ENCODE measurements at places on chromosomes 5 and 9.

DNA sequence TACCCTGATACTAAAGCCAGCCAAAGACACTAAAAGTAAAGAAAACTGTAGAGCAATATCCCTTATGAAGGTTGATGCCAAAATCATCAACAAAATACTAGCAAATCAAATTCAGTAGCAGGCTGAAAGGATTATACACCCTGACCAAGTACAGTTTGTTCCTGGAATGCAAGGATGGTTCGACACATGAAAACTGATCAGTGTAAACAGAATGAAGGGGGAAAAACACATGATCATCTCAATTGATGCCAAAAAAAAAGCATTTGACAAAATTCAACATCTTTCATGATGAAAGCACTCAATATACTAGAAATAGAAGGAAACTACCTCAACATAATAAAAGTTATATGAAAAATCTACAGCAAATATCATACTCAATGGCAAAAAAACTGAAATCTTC lies 43.5 kb upstream of the LRRC14B start:
- no peak for DNase-seq

DNA sequence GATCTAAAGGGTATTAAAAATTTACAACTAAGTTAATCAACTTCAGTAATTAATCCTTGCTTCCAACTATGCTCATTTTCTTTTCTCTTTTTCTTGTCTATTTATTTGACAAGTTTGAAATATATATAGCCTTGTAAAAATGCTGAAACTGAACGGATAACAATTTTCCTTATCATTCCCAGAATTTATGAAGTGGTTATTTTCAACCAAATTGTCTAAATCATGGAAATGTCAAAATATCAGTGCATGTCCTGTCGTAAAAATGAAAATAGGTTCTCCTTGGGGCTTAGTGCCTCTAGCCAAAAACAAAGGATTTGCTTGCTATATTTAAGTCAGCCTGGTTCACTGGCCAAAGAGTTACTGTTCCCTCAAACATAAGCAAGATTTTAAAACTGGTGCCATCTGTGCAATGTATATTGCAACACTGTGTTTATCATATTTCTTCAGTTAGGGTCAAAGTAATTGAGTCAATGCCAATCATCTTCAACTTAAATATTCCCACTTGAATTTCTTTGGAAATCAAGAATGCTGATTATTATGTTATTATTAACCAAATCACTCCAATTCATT lies 798.3 kb downstream of the MAT2B start:
- DNase-seq: no peak

GRCh38 chr9:117494401-117495090 lies 79.7 kb upstream of the ASTN2 start:
- DNase-seq: no peak

DNA sequence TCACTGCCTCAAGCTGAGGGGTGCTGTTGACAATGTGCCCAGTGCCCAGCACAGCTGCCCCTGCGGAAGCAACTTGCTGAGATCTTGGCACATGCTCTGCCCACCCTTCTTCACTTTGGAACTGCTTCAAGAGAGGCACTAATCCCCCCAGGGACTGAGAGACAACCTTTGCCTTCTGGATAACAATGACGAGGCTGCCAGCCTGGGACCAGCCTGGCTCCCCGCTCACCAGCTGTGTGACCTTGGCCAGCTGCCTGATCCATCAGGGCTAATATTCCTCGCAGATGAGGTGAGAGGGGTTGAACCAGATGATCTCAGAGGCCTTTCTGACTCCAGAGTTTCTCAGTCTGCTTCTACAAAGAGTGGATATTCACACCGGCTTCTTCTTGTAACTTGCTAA lies 81.0 kb downstream of the SHB start:
- no peak for DNase-seq

- DNase-seq: no peak
These were observed 579.7 kb upstream of the ZNF608 start for GRCh38 chr5:125326150-125326510.

GRCh38 chr5:180820788-180821321 lies 18.2 kb upstream of the MGAT1 start:
- no peak for DNase-seq

GRCh38 chr9:100426530-100427365 lies at the start of gene MSANTD3:
Gene MSANTD3 (plus strand): TSS chr9:100427143. CDS start chr9:100441939, 14,796 bp downstream.
- peak; percentile 57 for DNase-seq

GRCh38 chr9:1005043-1005667 lies 28.7 kb downstream of the DMRT3 start:
- peak; percentile 19 for DNase-seq

GRCh38 chr5:127386557-127386956 lies 96.0 kb downstream of the MEGF10 start:
- no peak for DNase-seq

- no peak for DNase-seq
These were observed 101.8 kb downstream of the DOCK8 start for GRCh38 chr9:316382-316965.

- DNase-seq: no peak
These were observed 28.3 kb downstream of the ARHGEF28 start for GRCh38 chr5:73654171-73654811.

- no peak for DNase-seq
These were observed 26.9 kb upstream of the CORO2A start for GRCh38 chr9:98219364-98219716.

- no peak for DNase-seq
These were observed 20.3 kb downstream of the KIF2A start for GRCh38 chr5:62326302-62326701.

GRCh38 chr5:35862126-35862525 lies 5.4 kb downstream of the IL7R start:
- DNase-seq: no peak

GRCh38 chr5:125836256-125836655 lies 587.0 kb upstream of the GRAMD2B start:
- DNase-seq: no peak

GRCh38 chr9:5876711-5877110 lies 14.0 kb upstream of the MLANA start:
- DNase-seq: no peak

- no peak for DNase-seq
These were observed 950 bp downstream of the NEUROG1 start for GRCh38 chr5:135534609-135535419.

DNA sequence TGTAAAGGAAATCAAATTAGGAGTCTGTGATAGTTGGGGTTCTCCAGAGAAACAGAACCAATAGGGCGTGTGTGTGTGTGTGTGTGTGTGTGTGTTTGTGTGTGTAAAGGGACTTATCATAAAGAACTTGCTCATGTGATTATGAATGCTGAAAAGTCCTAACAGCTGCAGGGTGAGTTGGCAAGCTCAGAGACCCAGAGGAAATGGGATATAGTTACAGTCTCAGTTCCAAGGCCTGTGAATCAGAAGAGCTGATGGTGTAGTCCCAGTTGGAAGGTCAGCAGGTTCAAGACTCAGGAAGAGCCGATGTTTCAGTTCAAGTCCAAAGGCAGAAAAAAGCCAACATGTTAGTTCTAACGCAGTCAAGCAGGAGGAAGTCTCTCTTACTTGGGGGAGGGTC lies 214.2 kb downstream of the ELAVL2 start:
- no peak for DNase-seq

GRCh38 chr5:16547200-16547842 lies 69.5 kb downstream of the RETREG1 start:
- no peak for DNase-seq

- DNase-seq: peak; percentile 50
These were observed 591 bp downstream of the ABCA1 start for GRCh38 chr9:104927216-104927911.

GRCh38 chr5:111299067-111299481 lies 74.9 kb downstream of the CAMK4 start:
- no peak for DNase-seq

GRCh38 chr9:70030156-70030555 lies 13.5 kb upstream of the MAMDC2 start:
- DNase-seq: no peak

DNA sequence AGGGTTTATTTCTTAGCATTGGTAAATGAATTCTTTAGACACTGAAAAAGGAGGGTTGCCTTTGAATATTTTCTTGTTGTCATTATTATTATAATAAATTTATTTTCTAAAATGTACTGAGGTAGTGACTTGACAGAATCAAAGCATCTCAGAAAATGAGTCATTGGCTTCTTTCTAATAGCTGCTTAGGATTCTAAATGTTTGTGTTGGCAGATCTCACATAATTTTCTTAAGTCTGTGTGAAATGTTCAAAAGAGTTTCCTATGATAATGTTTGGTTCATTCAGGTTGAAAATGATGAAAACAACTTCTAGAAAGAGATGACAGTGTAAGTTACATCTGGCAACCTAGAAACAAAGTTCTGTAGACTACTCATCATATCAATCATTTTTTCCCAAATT lies 69.7 kb downstream of the SH3GL2 start:
- no peak for DNase-seq

GRCh38 chr9:128408963-128409431 lies 11.7 kb upstream of the CERCAM start:
- no peak for DNase-seq

DNA sequence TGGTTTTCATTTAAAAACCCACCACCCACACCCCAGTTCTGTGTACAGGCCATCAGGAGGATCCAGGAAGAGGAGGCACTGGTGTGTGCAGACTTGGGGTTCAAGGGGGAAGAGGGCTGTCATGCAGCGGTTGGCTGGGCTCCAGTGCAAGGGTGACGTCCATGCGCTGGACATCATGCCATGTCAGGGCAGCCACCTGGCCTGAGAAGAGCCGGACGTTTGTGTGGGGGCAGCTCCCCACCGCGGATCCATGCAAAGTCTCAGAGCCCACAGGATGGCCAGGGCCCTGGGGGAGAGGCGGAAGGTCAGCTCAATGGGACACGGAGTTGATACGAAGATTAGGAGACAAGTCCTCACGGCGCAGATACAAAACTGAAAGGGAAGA lies 11.1 kb downstream of the BRD9 start:
- DNase-seq: no peak

- DNase-seq: no peak
These were observed 41.6 kb downstream of the PTTG1 start for GRCh38 chr5:160463227-160463626.

DNA sequence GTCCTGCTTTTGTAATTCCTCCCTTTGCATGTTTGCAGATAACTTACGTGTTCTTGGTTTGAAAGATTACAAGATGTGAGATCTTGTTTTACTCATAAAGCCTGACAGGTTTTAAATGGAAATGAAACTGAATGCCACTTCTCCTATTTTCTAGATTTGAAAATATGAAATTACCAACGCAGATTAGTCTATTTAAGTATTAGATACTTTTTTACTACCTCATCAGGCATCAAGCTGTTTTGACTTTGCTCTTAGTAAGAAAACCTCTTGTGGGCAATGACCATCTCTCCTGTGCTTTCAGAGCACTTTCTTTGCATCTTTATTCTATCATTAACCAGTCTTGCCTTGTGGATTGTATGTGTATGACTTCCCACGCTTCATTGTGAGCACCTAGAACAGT lies 3.5 kb downstream of the DMXL1 start:
- DNase-seq: no peak

DNA sequence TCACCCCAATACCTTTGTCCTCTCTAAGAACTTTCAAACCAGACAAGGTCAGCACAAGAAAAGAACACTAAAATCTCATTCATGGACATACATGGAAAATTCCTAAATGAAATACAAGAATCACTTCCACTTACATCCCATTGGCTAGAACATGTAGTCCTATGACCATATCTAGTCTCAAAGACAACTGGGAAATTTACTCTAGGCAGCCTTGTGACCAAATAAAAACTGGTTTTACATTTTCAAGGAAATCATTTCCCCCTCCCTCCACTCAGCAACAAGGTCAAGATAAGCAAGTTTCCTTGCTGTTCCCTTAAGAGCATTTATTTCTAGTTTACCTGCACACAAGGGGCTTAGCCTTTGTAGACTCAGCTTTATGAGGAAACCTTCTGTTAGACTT lies 20.3 kb upstream of the SERINC5 start:
- DNase-seq: no peak

- DNase-seq: no peak
These were observed 164.4 kb downstream of the DAB2IP start for GRCh38 chr9:121815546-121816448.

GRCh38 chr9:3337515-3338225 lies 188.1 kb downstream of the RFX3 start:
- peak; percentile 3 for DNase-seq

DNA sequence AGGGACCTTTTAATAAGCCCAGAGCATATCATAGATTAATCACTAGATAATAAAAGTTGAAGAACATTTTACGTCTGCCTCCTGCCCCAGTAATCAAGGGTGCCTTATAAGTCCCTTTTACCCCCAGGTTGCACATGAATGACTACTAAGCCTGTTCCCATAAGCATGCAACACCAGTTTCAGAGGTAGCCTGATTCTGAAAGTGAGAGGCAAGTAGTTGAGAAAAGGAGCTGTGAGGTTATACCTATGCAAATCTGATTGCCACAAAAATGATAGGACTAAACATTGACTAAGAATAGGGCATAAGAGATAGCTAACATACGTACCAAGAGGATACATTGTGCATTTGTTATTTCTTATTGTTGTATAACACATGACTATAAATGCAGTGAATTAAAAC lies 681.9 kb downstream of the ISL1 start:
- DNase-seq: no peak

DNA sequence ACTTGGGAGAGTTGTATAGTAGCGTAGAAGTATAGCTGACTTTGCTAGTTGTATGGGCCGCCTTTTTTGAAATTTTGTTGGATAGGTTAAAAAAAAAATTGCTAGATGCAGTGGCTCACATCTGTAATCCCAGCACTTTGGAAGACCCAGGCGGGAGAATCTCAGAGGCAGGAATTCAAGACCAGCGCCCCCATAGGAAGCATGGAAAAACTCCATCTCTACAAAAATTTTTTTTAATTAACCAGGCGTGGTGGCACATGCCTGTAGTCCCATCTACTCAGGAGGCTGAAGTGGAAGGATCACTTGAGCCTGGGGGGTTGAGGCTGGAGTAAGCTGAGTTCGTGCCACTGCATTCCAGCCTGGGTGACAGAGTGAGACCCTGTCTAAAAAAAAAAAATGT lies 59.2 kb downstream of the SMC5 start:
- no peak for DNase-seq

- no peak for DNase-seq
These were observed 202.7 kb upstream of the MVB12B start for GRCh38 chr9:126123927-126124326.
